ENCODE measurements at places on chromosomes 7 and 10.

DNA sequence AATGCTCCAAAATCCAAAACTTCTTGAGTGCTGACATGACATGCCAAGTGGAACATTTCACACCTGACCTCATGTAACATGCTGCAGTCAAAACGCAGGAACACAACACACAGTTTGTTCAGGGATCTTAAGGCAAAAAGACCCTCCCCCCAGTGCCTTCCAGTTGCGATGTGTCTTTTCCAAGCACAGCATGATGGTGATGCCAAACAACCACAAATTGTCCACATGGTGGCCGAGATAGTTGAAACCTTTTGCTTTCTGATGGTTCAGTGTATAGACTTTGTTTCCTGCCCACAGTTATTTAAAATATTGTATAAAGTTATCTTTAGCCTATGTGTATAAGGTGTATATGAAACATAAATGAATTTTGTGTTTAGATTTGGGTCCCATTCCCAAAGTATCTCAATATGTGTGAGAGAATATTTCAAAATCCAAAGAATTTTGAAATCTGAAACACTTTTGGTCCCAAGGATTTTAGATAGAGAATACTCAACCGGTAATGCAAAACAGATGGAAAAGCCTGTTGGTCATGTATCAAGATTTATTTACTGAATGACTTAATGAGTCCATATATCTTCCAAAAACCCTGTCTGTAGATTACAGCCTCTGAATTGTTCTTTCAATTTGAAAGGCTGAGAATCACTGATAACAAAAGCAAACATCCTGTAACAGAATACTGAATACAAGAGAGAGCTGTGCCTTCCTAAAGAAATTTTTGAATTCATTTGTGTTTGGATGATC, 93.4 kb upstream of the OIT3 start:
- no peak for DNase-seq

DNA sequence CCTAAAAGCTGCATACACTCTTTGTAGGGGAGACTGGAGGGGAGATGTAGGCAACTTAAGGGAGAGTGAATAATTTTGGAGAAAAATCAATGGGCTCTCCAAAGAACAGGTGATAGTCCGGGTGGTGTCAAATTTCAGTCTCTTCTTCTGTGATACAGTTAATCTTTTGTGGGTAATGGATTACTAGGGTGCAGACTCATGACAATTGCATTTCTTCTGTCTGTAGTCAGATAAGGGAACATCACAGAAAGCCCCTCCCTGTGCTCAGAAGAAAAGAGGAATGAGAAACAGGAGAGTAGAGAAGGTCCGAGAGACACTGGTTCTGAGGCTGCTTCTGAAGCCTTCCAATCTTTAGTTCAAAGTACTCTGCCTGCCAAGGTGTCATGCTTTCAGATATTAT, 1140.7 kb upstream of the LRRN3 start:
- no peak for DNase-seq

- DNase-seq, result no peak
Measured at GRCh38 chr7:134480202-134480601, 21.3 kb upstream of the AKR1B1 start.

DNA sequence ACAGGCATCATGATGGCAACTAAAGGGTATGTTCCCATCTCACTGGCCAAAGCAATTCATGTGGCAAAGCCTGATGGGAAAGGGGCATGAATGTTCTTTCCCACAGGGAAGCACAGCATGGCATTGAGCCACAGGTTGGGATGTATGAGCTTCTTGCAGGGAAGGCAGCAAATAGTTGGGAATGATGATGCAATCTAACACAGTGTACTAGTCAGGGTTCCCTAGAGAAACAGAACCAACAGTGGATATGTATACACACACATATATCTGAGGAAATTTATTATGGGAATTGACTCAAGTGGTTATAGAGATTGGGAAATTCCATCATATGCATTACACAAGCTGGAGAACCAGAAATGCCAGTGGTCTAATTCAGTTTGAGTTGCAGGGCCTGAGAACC, 253.6 kb upstream of the NPVF start:
- DNase-seq, result no peak

DNA sequence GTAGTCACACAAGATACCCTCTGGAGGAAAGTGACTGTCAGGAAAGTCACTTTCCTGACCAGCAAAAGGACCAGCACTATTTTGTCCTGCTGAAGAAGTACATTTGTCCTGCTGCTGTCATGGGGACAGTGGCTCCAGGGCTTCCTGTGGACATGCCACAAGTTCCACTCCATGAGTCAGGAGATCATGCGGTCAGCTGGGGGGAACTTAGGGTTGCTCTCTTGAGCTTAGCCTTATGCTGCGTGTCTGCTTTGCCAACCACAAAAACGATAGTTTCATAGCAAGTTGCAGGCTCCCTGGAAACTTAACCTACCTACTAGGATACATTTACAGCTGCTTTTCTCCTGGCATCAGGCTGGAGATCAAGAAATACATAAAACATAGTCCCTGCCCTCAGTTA, 19.8 kb upstream of the ALOX5 start:
- DNase-seq, result no peak

- no peak for DNase-seq
Measured at GRCh38 chr10:12243864-12244620, 48.1 kb downstream of the CDC123 start.

- DNase-seq, result no peak
Measured at GRCh38 chr7:92881091-92881485, 44.7 kb upstream of the CDK6 start.

DNA sequence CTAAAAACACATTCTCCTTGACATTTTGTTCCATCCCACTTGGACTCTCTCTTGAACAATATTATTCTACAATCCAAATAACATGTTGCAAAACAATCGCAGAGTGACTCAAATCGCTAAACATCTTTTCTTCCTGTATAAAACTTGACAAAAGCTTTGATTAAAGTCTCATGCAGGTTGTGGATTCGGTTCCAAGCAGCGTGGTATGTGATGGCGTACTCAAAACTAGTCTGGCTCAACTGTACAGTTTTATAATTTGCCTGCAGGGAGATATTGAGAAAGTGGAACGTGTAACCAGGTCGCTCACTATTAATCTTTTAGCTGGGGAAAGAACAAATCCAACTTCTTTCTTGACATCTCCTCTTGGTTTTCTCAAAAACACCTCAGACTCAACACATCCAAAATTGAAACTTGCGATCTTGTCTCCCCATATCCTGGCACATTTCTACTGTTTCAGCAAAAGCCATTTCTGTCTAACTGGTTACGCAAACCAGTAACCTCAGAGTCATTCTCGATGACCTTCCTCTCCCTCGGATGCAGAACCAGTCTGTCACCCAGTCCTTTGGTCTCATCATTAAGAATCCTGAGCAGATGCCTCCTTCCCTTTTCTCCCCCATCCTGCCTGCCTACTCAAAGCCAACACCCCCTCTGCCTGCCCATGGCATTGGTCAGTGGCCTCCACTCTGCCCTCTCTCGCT, 100.1 kb downstream of the CACNB2 start:
- DNase-seq, result no peak

- DNase-seq, result no peak
Measured at GRCh38 chr7:20441991-20442441, 111.3 kb downstream of the ITGB8 start.

GRCh38 chr10:71216363-71216695, 4.0 kb downstream of the UNC5B start:
- DNase-seq, result no peak

DNA sequence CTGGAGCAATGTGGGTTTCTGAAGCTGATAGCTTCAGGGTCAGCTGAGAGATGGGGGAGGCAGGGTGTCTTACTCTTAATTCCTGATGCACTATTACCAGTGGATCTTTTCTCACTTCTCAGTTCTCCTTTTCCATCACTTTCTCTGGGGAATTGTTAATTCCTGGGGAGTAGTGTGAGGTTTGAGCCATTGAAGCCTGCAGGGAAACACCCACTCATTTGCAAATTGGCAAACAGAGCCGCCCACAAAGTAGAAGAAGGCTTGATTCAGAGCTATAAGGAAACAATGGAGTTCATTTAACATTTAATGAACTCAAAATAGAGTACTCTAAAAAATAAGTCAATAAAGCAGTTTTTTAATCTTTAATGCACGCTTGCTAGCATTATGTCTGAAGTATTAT, 4.3 kb upstream of the TECTB start:
- no peak for DNase-seq

GRCh38 chr7:23472956-23473843, 2.9 kb upstream of the IGF2BP3 start:
- DNase-seq, result no peak

GRCh38 chr7:463362-463781, 56.3 kb downstream of the PDGFA start:
- no peak for DNase-seq

DNA sequence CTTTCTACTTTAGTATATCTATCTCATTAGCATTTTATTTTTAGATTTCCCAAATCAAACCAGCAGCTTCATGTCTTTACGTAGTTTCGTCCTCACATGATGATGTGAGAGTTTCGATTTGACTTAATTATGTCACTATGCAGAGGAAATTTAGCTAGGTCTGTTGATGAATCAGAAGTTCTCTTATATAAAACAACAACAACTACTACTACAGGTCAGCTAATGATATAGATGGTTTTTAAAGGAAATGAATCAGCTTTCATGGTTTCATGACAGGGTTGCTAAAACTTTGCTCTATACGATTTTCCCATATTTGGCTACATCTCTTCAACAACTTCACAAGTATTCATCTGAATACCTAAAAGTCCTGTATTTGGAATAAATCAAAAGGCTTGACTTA, 28.6 kb downstream of the JAZF1 start:
- DNase-seq, result no peak

GRCh38 chr7:82443547-82444219, at the start of gene CACNA2D1:
Gene CACNA2D1, minus strand, starts transcription at chr7:82443777.
- DNase-seq, result no peak

GRCh38 chr7:138345567-138345966, 114.5 kb upstream of the TRIM24 start:
- DNase-seq, result no peak

GRCh38 chr10:48651293-48651692, 33.4 kb upstream of the WDFY4 start:
- DNase-seq, result no peak

GRCh38 chr7:43787771-43788170, 29.3 kb downstream of the BLVRA start:
- DNase-seq, result no peak
